ENCODE measurements at places on chromosomes 4 and X. TPM values are rescaled to one million over a fixed set of nuclear protein-coding genes. Genes with fewer than 3 reads are reported as not detected.

The ETDA gene
- total RNA-seq = not detected

The PDZD4 gene
- total RNA-seq = not detected

The CENPE gene
- total RNA-seq = 4.2 TPM

The SOWAHB gene
- total RNA-seq = 2.4 TPM

The FGFBP1 gene
- total RNA-seq = not detected

The DAPP1 gene
- 71.1 TPM for total RNA-seq

The HMGN5 gene
- total RNA-seq = 1.6 TPM

The TENM3 gene
- total RNA-seq = 399 TPM

The ANKRD50 gene
- 33.3 TPM for total RNA-seq

The EMCN gene
- total RNA-seq = not detected

The FAM184B gene
- total RNA-seq = under 0.01 TPM

The GLRA2 gene
- not detected for total RNA-seq

The APLN gene
- 0.11 TPM for total RNA-seq

The MOSPD2 gene
- 17.7 TPM for total RNA-seq

The UGT2B17 gene
- not detected for total RNA-seq

The POU3F4 gene
- total RNA-seq = not detected

The UGT2A3 gene
- total RNA-seq = not detected

The MAGEA11 gene
- not detected for total RNA-seq

The GRIA3 gene
- total RNA-seq = not detected

The UBL4A gene
- total RNA-seq = 48.7 TPM

The DBET gene
- total RNA-seq = not detected

The MID1 gene
- total RNA-seq = 22.8 TPM

The HDX gene
- total RNA-seq = 1.2 TPM

The MAGEA9B gene
- total RNA-seq = not detected

The ZNF185 gene
- 36.5 TPM for total RNA-seq

The ENOX2 gene
- total RNA-seq = 5.1 TPM

The AMER1 gene
- total RNA-seq = 2.4 TPM

The TMEM154 gene
- 10.2 TPM for total RNA-seq

The SLC6A14 gene
- total RNA-seq = not detected

The NUDT10 gene
- 0.39 TPM for total RNA-seq

The TMEM35A gene
- total RNA-seq = not detected

The CFAP47 gene
- total RNA-seq = under 0.01 TPM

The HEPH gene
- total RNA-seq = under 0.01 TPM

Measured in placental epithelial cell (primary cell).